BJ (cell line): ENCODE measurements at places on chromosomes 5 and 9.

DNA sequence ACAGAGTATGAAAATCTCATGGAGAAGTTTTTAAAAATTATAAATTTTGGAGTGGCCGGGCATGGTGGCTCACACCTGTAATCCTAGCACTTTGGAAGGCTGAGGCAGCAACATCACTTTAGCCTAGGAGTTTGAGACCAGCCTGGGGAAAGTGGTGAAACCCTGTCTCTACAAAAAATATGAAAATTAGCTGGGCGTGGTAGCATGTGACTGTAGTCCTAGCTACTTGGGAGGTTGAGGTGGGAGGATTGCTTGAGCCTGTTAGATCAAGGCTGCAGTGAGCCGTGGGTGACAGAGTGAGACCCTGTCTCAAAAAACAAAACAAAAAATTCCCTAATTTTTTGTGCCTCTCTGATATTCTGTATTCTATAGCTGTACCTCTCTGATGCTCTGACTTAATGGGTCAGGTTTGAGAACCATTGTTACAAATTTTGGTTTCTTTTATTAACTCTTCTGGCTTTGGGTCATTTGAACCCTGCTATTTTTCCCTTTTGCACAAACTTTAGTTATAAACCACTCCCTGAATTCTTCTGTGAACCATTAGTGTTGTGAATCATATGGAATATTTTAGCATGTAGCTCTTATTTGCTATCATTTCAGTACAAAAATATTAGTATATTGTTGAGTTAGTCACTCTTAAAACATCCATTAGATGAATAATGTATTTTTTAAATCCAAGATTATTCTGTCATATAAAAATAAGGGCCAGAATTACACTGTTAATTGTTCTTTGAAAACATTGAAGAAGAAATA lies 51.0 kb downstream of the FER start:
- no peak for DNase-seq

DNA sequence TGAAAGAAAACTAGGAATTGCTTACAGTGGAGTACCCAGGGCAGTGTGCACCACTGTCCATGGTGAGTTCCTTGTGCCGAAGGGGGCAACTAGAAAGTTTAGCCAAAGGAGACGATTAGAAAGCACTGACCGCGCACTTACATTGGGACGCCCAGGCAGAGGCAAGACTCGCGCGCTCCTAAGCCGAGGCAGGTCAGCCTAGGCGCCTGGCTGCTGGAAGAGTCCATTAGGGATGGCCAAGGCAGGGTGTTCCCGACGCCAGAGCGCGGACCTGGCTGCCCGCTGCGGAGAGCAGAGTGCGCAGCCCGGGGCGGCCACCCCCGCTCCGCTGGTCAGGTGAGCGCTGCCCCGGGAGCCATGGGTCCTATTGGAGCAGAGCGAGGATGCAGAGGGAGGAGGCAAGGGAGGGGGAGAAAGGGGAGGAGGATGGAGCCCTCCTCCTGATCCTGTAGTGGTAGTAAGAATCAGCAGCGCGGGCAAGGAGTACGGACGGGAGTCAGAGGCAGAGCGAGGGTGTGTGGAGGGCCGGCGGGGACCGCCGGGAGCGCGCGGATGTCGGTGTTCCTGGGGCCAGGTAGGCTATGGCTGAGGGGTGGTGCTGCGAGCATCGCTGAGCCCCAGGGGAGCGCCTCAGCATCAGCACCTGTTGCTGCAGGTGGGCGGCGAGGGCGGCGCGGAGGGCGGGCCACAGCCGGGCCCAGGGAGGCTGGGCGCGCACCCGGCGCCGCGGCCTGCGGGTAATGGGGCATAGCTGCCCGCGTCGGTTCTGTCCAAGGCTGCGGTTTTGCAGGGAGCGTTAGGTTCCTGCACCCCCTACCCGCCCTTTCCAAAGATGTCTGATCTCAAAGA lies at the start of gene ADGRV1:
ADGRV1 (plus strand) TSS at position 454 of the 849 bp plus-strand sequence; CDS start at position 553, 99 bp downstream.
- DNase-seq, result no peak

DNA sequence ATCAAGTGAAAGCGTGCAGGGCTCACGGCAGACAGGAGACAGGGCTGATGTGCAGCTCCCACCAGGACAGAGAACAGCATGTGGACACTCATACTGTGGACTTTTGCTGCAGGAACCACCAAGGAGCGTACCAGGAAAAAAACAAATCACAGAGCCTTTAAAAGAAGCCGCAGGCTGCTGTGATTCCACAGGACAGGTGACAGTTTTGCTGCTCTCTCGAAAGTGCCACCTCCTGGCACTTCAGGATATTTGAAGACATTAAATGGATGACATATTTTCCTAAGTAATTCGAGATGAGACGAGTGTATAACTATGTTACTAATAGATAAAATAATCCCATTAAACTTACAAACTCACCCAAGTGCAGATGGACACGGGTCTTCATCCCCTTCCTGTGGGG lies 29.3 kb downstream of the ZDHHC11 start:
- DNase-seq, result no peak

DNA sequence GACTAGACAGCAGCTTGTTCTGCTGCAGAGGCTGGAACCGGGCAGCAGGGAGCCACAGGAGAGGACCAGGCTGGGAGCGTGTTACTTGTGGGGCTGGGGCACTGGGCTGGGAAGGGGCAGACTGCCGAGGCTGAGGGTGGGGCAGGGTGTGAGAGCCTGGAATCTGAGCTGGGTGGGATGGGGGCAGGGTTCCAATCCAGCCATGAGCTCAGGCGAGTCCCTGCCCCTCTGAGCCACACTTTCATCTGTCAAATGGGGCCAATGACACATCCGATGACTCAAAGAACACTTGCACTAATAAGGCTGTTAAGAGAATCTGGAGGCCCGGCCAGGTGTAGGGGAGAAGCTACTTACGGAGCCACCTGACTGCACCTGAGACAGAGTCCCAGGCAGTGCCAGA lies 18.7 kb upstream of the WDR38 start:
- DNase-seq, result no peak

GRCh38 chr9:69028754-69029153 lies 6.8 kb upstream of the FXN start:
- no peak for DNase-seq

DNA sequence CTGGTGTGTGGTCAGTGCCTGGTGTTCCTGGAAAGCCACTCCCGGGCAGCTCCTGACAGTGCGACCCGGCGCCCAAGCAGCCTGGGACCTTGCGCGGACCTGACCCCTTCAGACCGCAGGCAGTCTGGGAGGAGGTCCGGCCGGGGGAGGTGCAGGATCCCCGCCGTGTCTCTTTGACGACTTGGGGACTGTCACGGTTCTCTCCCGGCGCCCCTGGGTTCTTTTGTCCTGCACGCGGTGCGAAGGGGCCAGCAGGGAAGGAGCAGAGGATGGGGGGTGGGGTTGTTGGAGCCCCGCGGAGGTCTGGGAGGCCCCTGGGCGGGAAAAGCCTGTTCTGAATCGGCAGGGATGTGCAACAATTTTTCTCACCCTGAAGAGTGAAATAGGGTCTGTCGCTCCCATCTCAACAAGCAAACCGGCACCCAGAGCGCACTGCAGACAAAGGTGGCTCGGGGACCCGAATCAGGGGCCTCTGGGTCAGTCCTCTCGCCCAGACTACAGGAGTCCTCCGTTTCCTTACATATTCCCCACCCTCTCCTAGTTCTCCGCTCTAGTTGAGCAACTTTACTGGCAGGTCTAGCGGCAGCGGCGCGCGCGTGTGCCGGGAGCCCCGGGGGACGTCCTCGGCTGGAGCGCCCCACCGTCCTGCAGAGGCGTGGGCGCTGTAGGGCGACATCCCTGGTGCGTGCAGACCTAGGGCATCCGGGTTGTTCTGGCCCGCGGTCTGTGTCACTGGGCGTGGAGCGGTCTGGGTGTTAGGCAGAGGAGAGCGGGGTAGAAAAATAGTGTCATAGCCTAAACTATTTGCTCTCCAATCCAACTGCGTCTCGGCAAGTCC lies 1.2 kb downstream of the VCAN start:
- DNase-seq, result no peak

DNA sequence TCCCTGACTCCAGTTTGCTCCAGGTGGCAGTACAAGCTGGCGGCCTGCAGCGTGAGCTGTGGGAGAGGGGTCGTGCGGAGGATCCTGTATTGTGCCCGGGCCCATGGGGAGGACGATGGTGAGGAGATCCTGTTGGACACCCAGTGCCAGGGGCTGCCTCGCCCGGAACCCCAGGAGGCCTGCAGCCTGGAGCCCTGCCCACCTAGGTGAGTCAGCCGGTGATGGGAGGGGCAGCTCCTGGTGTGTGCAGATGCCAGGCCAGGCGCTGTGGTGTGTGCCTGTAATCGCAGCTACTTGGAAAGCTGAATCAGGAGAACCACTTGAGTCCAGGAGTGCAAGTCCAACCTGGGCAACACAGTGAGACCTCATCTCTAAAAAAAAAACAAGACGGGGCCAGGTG lies 10.0 kb upstream of the CACFD1 start:
- no peak for DNase-seq

- no peak for DNase-seq
Measured at GRCh38 chr5:16483361-16483760, 17.8 kb upstream of the ZNF622 start.

GRCh38 chr9:83999141-83999918 lies 18.7 kb downstream of the RMI1 start:
- DNase-seq, result no peak
